ENCODE measurements at places on chromosomes 6 and 20. TPM values are rescaled to one million over a fixed set of nuclear protein-coding genes. Genes with fewer than 3 reads are reported as not detected.

Gene DEFB113
- total RNA-seq = not detected

Gene TMX4
- 29.8 TPM for total RNA-seq

Gene SNAP91
- 0.05 TPM for total RNA-seq

Gene FAM209B
- total RNA-seq = not detected

Gene ZFP57
- total RNA-seq = not detected

Gene PDE7B
- 7.1 TPM for total RNA-seq

Gene OXT
- total RNA-seq = not detected

DNA sequence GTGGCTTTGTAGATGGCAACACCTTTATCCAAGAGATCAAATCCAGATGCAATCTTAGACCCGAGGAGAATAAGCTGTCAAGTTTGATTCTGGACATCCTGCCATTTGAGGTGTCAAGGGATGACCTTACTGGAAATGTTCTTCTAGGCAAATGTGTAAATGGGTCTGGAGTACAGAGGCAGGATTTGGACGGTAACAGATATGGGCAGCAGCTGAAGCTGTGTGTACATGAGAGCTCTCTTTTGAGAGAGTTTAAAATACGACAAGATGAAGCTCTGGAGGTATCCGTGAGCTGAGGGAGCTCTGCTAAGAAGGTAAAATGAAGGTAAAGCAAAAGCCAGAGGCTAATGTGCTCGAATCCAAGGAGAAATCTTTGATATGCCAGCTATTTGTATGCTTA lies 56.6 kb downstream of the RALGAPA2 start:
- no peak for DNase-seq

DNA sequence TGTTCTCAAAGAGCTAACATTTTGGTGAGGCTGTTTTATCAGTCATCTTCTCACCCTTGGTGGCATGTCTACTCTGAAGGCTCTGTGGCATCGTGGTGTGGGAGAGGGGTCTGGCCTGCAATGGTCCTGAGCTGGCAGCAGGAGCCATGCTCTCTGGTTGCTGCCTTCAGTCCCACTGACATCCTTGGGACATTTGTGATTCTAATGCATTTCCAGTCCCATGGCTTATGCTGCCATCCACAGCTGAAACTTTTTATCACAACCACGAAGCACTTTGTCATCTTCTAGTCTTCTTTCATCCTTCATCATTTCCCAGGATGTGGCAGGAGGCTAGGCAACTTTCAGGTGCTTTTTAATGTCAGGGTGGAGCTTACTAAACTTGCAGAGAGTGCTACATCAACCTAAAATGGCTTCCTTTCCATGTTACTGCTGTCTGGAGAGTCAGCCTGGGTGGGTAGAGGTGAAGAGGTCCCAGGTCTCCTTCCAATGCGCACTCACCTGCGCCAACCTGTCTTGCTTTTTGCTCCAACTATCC lies 77.1 kb downstream of the GPR63 start:
- DNase-seq = peak; percentile 28

GRCh38 chr6:34108176-34108575 lies 37.7 kb downstream of the GRM4 start:
- DNase-seq = no peak

DNA sequence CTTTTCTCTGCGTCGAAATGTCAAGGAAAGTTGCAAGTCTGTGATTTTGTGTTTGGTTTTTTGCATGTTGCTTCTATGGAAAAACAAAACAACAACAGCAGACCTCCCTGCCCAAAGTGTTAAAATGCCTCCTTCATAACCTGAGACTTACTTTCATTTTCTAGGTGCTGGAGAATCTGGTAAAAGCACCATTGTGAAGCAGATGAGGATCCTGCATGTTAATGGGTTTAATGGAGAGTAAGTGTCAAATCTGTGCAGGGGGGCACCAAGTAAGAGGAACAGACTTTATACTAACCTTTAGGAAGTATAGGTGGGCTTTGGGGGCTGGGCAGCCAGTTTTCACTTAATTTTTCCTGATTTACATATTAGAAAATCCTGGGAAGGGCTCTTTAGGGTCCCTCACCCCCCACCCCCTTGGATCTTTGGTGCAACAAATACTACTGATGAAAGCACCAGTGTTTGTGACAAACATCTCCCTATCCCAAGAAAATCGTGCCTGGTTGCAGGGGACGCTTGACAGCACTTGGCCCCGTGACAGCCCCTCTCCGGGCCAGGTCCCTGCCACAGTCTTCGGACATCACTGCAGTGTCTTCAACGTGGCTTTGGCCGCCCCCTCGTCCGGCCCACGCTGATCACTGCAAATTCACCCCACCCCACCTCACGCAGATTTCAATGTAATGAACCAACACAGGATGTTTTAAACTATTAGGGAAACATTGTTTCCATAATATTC lies 43.1 kb downstream of the GNAS start:
- no peak for DNase-seq

DNA sequence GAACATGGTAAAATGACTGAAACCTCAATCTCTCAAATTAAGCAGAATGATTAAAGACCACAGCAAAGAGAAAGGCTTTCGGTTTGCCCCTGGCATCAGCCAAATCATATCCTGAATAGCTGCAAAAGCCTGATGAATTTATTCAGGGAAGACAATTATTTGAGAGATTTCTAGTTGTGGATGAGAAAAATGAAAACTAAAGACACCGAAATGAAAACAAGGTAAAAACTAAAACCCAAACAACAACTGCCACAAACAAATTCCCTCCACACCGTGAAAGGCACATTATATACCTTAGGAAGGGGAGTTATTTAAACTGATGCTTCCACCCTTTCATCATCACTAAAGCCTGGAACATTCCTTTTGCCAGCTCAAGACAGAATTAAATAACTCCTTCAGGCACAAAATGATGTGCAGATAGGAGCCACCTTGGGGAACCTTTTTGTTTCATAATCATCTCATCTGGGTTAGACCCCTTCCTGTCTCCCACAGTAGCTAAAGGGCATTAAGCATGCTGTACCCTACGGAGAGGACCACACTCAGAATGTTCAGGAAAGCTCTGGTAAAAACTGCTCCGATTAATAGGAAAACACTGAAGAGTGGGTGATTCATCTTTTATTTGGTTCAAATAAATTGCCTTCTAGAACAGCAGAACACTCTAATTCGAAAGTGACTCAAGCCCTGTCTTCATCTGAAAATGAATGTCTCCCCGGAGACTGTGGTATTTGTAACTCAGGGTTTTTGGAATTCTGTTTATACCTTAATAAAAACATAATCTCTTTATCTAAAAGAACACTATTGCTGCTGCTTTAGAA lies 9.1 kb upstream of the ANKRD60 start:
- no peak for DNase-seq

DNA sequence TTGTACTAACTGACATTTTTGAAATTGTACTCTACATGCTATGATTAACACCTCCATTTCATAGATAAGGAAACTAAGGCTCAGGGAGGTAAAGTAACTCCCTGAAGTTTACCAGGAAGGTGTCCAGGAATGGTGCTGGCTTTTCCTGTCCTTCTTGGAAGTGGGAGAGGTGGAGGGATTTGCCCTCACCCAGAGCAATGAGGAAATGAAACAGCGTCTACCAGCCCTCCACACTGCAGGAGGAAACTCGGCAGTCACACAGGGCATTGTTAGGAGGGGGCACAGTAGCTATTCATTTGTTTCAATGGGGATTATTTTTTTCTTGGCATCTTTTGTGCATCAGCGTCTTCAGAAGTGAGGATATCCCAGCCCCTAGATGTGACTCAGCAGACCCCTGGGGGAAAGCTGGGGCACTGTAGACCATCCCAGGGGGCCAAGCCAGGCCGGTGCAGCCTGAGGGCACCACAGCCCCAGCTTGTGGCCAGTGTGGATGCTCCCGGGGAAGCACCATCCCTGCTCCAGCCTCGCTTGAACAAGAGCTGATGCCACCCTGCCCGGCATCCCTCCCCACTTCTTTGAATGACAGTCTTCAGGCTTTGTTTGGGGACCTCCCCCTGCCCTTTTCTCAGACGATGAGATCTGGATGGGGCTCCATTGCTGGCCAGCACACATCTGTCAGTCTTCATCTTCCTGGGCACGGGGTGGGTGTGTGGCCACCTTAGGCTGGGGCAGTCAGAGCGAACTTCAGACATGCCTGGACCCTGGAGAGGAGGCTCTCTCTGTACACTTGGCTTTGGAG lies 224.4 kb upstream of the PMEPA1 start:
- DNase-seq = no peak

- DNase-seq = no peak
Measured at GRCh38 chr20:55054453-55054852, 579.1 kb downstream of the DOK5 start.

DNA sequence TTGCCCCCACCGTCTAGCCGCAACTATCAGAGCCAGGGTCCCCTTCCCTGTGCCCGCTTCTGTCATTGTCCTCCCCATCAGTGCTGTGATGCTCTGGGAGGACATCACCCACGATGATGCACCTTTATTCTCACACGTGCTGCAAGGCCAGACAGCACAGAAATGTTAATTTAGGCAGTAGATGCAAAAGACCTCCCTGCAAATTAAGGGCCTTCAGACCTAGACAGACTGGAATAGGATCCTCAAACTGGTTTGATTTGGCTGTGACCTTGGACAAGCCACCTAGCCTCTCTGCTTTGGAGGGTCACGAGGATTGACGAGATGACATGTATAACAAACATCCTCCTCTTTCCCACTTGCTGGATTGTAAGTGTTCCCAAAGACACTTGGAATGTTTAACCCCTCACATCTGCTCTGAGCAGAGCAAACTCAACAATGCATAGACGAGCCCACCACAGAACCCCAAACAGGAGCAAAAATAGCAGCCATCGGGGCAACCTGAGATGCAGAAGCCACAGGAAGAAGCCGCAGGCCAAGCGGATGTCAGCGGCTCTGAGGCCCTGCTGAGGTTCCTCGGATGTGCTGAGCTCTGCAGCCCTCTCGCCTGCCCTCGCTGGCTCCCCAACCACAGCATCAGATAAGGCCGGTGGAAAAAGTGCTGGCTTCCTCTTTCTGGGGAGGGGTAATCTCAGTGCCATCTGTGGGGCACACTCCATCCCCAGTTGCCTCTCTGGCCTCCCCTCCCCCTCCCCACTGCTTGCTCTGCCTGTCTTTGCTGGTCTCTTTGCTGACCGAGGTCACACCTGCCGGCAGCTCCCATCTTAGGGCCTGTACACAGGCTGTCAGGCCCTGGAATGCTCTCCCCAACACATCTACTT lies 35.3 kb downstream of the TOX2 start:
- DNase-seq = no peak

GRCh38 chr20:32528171-32528891 lies 56.8 kb downstream of the NOL4L start:
- DNase-seq = no peak

DNA sequence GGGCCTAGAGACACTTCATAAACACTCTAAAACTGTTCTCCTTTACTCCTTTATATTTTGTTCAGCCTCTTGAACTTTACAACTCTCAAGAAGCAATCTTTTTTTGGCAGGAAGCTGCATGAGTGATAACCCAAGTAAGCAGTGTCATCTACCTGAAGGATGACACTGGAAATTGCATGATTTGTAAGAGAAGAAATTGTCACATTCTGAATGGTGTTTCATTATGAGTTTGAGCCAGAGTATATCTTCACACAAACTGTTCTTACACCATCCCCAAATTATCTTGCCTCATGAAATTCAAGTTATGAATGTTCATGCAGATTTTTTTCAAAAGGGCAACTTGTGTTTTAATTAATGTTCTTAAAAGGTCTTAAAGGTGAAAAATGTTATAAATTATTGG lies 799.3 kb downstream of the TBC1D32 start:
- no peak for DNase-seq

DNA sequence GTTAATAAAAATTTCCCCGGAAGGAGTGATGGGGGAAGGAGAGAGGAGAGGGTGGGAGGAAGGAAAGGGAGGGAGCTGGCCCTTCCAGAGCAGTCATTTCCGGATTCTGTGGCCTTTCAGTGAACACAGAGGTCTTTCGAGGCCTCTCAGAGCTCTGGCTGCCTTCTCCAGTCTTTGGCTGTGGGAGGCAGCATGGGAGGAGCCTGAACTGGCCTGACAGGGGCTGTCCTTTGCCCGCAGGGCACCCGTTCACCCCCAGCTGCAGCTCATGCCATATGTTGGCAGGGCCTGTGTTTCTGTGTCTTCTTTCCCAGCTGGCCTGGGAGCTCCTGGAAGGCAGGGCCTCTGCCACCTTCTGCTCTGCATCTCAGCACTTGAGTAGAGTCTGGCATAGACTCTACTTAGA lies 95.5 kb downstream of the PPP1R14C start:
- peak; percentile 12 for DNase-seq

DNA sequence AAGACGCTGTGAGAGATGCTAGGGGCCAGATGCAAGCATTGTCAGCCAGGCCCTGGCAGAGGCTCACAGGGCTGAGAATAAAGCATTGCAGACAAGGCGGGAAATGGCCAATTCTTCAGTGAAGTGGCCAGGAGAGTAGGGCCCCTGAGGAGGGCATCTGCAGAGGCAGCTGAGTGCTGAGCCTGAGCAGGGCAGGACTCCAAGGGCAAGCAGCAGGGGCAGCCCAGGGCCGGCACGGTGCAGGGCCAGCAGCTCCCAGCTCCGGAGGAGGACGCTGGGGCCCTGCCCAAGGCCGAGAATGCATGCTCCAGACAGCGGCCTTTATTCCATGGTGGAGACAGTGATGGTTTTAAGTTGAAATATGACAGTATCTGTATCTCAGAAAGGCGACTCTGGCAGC lies 305.5 kb downstream of the FOXC1 start:
- no peak for DNase-seq

DNA sequence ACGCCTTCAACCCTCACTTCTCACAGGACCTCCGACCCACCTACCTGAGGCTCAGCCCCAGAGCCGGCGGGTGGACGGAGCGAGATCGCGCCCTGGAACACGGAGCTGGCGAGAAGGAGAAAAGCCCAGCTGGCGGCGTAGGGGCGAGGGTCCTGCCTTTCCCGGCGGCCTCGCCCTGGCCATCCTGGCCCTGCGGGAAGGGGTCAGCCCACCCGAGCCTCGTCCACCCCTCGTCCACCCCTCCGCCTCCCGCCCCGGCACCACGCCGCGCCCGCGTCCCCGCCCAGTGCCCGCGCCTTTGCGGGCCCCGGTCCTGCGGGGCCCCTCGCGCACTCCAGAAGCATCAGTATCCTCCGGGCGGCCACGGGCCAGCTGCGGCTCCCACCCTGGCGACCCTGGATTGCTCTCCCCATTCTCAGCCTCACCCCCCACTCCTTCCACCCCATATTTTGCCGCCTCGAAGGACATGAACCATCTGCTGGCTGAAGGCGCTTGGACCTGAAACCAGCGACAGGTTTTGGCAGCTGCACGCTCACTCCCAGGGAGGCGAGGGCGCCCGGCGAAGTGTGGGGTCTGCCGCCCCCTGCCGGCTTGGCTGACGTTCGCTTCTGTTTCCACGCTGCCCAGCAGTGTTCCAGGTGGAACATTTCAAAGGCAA lies 65.1 kb downstream of the PLG start:
- peak; percentile 43 for DNase-seq

Data from SK-MEL-5 (cell line).